Kidney tubule cell (primary cell): ENCODE measurements at places on chromosomes 11 and 22.

- DNase-seq: no peak
Measured at GRCh38 chr11:4140067-4140636, 45.6 kb downstream of the RRM1 start.

DNA sequence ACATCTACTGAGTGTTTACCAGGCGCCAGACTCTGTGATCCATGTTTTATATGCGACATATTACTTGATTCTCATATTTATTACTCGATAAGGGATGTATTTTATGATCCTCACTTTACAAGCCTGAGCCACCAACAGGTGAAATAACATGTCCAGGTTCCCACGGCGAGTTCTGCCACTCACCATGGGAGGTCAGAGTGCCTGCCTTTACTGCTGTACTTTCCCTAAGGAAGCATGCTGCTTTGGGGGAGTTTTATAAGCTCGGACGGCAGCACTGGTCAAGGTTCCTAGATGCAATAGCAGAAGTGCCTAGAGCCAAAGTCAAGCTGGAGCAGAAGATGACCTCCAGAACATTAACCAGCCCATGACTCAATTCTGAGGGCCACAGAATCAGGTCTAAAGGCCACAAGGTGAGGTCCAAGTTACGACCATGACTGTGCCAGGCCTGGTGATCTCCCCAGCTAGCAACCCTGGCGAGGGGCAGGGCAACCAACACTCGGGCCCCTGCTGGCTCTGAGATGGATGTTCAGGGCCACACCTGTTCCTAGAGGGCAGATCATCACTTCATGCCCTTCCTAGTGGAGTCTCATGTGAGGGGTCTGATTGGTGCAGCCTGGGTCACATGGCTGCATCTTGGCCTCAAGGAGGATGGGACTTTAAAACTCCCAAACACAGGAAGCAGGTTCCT is 14.2 kb downstream of the IFT27 start:
- no peak for DNase-seq

- peak; percentile 20 for DNase-seq
Measured at GRCh38 chr11:94544646-94545263, 1.0 kb downstream of the FUT4 start.

GRCh38 chr22:29621761-29622526 is 18.5 kb downstream of the NF2 start:
- DNase-seq: peak; percentile 100

GRCh38 chr11:34773826-34774225 is 142.4 kb downstream of the APIP start:
- DNase-seq: peak; percentile 23

DNA sequence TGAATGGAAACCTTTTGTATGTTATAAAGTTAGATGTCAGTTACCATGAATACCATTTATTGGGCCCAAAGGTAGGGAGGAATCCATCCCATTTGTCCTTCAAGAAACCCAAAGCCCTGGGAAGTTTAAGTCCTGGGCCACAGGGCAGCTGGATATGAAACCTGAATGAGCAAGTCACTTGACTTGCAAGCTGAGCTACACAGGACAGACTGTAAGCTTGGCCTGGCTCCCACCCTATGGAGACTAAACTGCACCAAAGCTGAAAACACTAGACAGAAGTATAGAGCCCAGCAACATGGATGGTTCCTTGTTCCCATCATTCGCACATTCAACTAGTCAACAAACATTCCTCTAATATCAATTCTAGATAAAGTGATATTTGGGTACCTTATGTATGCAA is 71.3 kb downstream of the KCNC1 start:
- DNase-seq: no peak

DNA sequence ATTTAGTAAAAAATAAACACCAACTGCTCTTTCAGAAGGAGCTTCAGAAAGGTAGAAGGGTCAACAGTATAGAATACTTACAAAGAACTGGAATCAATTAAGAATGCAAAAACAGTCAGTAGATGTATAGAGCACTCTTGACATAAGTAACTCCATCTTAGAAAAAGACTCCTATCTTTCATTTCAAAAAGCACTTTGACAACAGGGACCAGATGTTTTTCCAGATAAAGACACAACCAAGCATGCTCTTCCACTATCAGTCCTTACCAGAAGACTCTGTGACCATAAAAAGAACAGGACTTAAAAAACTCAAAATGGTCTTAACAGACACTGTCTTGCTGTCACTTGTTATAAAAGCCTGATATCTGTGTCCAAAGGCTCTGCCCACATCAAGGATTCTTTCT is 5.2 kb downstream of the SLC25A17 start:
- DNase-seq: no peak

- no peak for DNase-seq
Measured at GRCh38 chr11:21707116-21707739, 485.7 kb upstream of the ANO5 start.
